Activated CD4-positive, alpha-beta T cell treated with anti-CD3 and anti-CD28 coated beads for 48 hours (primary cell): ENCODE measurements at places on chromosomes 4 and X.

- DNase-seq, result no peak
Measured at GRCh38 chr4:170008371-170008770, 17.8 kb downstream of the MFAP3L start.

- DNase-seq, result no peak
Measured at GRCh38 chrX:77924320-77924859, 13.9 kb downstream of the ATP7A start.

DNA sequence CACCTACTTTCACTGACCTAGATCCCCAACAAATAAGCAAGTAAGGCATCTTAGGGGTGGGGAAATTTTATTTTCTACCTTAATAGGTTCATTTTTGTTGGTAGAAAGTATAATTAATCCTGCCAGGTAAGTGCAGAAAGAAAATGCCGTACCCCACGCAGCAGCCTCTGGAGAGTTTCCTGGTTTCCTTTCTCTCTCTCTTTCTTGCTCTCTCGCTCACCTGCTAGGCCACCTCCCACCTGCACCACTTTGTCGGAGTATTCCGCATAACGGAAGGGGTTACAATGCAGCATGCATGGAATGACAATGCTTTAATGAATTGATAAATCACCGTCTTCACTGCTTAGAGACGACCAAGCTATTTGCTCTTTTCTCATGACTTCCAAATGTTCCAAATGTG is 101.0 kb downstream of the SCD5 start:
- no peak for DNase-seq

DNA sequence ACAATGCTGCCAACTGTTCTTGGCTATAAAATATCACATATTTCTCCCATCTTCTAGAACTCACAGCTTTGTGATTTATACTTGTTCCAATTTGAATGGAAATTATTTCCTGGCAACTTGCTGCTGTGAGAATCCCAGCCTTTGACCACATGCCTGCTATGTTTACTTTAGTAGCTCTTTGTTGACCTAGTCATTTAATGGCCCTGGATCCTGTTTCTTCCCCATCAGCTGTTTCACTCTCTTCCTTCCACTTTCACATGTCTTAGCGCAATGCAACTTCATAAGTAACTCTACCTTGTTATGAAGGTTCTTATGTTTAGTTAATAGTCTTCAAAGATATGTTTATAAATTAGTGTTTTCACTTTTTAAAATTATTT is 1973.6 kb upstream of the AGA start:
- DNase-seq, result no peak

DNA sequence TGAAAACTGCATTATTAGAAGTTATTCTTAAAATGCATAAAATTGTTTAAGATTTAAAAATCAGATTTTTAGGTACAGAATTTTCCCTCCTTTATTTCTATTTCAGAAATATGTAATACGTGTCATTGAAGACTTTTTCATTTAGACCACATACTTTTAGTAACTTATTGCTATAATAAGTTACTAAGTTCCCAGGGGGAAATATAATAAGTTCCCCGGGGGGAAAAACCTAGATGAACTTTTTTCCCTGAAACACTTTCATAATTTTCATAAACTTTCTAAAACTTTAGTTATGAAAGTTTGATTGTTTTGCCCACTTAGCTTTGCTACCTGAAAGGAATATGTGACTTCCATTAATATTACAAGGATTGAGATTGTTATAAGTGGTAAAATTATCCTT is 1341.5 kb upstream of the IGFBP7 start:
- DNase-seq, result no peak

GRCh38 chr4:173318648-173319211 is 15.4 kb downstream of the HMGB2 start:
- DNase-seq, result no peak

DNA sequence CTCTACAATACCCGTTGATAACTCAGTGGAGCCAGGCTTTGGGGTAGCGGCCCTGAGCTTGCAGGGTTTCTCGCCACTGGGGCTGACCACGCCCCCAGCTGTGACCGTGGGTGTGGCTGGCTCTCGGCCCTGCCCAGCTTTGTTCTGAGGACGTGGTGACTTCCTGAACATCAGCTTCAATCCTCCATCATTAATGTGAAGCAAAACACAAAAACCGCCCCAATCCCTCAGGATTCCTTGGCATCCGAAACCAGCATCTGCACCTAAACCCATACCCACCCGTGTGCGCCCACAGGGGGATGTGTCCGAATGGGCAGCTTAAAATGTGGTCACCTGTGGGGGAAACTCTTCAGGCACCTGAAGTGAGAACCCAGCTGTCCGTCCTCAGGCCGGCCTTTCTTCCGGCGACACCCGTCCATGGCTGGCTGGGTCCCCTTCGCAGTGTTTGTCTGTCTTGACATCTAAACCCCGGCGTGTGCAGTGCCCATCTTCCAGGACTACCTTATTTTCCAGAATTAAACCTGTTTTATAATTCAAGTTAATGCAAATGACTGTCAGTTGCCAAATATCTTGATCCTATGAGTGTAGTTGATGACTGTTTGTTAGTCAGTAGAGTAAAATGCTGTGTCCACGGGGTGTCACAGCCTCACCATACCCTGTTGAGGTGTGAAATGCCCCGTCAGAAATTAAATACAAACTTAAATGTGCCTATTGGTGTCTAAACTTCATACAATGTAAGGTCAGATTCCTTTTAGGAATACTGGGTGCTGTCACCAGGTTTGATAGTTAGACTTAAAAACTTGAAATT is 27.3 kb downstream of the NELFA start:
- DNase-seq, result peak; percentile 38

- DNase-seq, result no peak
Measured at GRCh38 chr4:136706942-136707341, 825.4 kb downstream of the PCDH18 start.

DNA sequence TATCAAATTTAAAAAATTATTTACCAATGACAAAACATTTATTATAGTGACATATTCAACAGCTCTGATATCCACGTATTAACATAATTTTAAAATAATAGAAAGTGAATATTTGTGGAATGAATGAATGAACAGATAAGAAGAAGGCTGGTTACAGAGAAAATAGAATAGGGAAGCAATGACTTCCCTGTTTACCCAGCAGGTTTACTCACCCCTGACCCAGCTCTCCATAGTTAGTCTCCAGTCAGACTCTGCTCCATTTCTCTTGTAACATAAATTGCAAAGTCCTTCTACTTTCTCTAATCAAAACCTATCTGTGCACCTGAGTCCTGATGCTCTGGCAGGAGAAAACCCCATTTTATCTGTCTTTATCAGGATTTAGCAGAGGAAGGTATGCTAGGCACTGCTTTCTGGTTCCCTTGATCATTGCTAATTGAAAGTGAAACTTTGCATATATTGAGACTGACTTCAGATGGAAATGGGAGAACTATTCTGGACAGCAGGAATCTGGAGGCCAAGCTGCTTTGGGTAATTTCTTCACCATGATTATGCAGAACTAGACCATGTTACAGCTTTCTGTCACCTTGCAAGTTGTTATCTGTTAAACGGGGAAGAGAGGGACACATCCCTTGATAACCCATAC is 363.0 kb downstream of the FAT4 start:
- no peak for DNase-seq

GRCh38 chrX:150049647-150050046 is 111.4 kb upstream of the EOLA2 start:
- DNase-seq, result no peak

GRCh38 chr4:3421470-3421869 is 20.3 kb upstream of the HGFAC start:
- no peak for DNase-seq

- no peak for DNase-seq
Measured at GRCh38 chr4:187192266-187192665, 468.6 kb upstream of the FAT1 start.

DNA sequence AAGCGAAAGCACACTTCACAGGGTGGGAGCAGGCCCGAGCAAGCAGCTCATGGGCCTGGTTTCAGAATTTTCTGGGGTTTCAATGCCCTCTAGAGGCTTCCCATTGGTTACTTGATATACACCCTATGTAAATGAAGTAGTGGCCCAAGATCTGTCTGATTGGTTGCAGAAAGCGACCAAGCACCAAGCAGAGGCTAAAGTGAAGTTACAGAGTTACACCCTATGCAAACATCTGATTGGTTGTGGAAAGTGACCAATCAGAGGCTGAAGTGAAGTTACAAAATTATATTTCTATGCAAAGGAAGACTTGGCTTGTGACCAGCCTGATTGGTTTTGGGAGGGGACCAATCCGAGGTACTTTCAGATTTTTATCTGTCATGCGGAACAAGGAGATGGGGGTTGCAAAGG is 8.2 kb downstream of the FHIP1A start:
- no peak for DNase-seq

- DNase-seq, result no peak
Measured at GRCh38 chr4:145665773-145666172, 14.2 kb upstream of the C4orf51 start.

- DNase-seq, result no peak
Measured at GRCh38 chr4:96887857-96888256, 1048.0 kb downstream of the PDHA2 start.

- no peak for DNase-seq
Measured at GRCh38 chr4:70802928-70803580, 36.6 kb downstream of the GRSF1 start.

- no peak for DNase-seq
Measured at GRCh38 chr4:52932591-52933470, 70.7 kb downstream of the RASL11B start.

GRCh38 chrX:135275973-135276372 is 24.1 kb downstream of the ETDA start:
- no peak for DNase-seq

DNA sequence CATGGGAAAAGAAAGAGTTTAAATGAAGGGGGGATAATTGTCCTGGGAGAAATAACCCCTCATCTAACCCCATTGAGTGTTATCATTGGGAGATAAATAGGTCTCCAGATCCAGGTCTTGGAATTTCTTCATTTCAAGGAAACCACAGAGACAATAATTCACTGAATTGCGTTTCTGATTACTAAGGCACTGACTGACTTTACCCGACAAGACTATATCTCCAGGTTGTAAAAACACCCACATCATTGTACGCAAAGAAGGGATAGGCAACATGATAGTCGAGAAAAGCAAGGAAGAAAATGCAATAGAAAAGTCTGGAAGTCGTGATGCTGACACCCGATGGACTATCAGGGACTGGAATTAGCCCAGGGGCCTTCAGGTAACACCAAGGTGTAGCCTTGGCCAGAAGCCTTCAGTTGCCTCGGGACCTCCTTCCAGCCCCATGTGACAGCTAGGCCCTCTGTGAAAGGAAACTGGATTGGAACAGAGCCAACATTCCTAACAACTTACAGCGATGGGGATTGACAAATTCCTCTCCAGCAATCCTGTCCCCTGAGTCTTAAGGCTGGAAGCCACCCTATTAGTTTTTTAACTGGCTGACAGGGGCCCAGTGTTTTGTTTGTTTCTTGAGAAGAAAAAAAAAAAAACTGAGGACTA is 46.5 kb upstream of the RAB9B start:
- no peak for DNase-seq

DNA sequence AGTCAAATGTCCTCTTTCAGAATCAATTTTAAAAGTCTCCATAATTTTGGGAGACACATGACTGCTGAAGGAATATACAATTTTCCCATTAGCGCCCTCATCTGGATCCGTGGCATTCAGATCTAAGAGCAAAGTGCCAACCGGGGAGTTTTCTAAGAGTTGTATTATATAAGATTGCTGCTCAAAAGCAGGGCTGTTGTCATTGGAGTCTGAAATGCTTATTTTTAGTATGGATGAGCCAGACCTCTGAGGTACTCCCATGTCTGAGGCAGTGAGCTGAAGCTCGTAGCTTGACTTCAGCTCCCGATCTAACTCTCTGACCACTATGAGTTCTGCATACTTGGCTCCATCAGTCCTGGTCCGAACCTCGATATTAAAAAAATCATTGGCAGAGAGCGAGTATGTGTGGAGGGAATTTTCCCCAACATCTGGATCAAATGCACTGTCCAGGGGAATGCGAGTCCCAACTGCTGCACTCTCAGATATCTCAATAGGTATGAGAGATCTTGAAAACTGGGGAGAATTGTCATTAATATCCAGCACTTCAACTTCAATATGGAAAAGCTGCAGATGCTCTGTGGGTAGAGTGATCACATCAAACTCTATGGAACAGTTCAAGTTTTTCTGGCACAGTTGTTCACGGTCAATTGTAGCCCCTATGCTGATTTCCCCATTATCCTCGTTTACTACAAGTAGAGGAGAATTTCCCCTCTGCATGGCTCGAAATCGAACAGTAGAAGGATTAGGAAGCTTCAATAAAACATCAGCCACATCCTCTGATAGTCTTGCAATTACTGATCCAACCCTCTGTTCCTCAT is 917 bp downstream of the PCDH18 start:
- DNase-seq, result no peak

DNA sequence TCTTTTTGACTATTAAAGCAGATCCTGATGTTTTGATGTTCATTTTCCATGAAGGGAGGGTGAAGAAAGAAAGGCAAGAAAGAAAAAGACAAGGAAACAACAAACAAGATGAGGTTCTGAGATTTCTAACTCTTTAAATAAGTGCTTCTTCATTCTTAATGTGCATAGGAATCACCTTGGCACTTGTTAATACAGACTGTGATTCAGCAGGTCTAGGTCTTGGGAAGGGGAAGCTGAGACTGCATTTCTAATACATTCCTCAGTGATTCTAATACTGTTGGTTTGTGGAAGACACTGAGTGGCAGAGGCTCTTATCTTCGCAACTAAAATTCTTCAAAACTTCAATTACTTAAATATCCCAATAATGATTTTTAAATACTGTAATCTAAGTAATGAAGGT is 95.2 kb upstream of the NAP1L5 start:
- no peak for DNase-seq

DNA sequence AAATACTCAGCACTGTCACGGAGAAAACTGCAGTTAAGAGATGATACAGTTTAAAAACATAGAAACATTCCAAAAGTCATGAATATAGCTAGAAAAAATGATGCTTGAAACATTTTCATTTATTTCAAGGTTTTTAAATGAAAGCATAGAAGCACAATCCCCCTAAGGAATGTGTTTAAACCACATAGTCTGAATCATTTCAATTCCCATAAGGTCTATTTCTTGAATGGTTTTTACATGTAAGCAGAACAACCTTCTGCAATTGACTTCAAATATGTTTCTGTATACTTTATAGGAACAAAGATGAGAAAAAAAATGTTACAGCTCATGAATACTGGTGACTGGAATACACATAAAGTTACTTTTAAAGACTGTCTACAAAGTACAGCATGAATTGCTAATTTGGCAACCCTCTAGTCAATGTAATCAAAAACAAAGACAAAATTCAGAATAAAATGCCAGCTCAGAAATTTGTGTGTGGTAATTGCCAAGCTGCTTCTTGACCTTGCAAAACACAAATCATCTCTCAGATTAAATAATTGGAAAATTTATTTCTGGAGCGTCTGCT is 886.4 kb upstream of the ADGRL3 start:
- DNase-seq, result no peak

- no peak for DNase-seq
Measured at GRCh38 chrX:135431886-135432285, 10.1 kb downstream of the SMIM10L2A start.

GRCh38 chr4:52870225-52870624 is 8.1 kb downstream of the RASL11B start:
- DNase-seq, result no peak
